Osteoblast (primary cell): ENCODE measurements at places on chromosomes 13 and 19.
A peak's percentile ranks its signal among the peaks of the same experiment; 100 is the strongest.

GRCh38 chr13:80276371-80277289 lies 64.3 kb downstream of the SPRY2 start:
- DNase-seq: peak; percentile 90

- peak; percentile 96 for DNase-seq
Observed at GRCh38 chr19:12996406-12997094, 1.3 kb downstream of the NFIX start.

GRCh38 chr13:99416411-99417121 lies 84.7 kb upstream of the TM9SF2 start:
- DNase-seq: no peak

GRCh38 chr19:33499671-33500506 lies 21.7 kb downstream of the PEPD start:
- peak; percentile 76 for DNase-seq

DNA sequence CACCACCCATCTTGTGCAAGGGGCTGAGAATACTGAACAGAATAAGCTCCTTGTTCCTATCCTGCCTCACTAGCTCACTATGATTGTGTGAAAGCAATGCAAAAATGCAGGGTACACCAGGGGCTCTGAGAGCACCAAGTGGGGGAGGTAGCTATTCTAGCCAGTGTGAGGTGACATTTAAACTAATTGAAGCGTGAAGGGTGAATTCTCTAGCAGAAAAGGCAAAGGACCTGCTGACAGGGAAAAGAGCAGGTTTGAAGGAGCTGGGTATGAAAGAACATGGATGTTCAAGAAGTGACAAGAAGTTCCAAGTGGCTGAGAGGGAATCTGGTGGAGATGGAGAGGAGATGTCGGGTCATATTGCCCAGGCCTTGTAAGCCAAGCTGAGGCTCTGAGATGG lies 64.2 kb downstream of the SIAH3 start:
- no peak for DNase-seq

GRCh38 chr19:33306191-33306590 lies 3.9 kb upstream of the CEBPA start:
- DNase-seq: peak; percentile 50

- peak; percentile 94 for DNase-seq
Observed at GRCh38 chr19:48102870-48103751, 7.5 kb downstream of the PLA2G4C start.

GRCh38 chr13:31029102-31029501 lies 96.6 kb downstream of the TEX26 start:
- no peak for DNase-seq

- no peak for DNase-seq
Observed at GRCh38 chr13:91889641-91890040, 491.2 kb downstream of the GPC5 start.

- DNase-seq: no peak
Observed at GRCh38 chr19:12187625-12188024, 24.7 kb downstream of the ZNF136 start.
